ENCODE measurements at places on chromosomes 16 and 17.

- DNase-seq, result no peak
Measured at GRCh38 chr17:8103549-8103948, 14.8 kb downstream of the ALOXE3 start.

- no peak for DNase-seq
Measured at GRCh38 chr16:21120976-21121520, 29.6 kb downstream of the DNAH3 start.

DNA sequence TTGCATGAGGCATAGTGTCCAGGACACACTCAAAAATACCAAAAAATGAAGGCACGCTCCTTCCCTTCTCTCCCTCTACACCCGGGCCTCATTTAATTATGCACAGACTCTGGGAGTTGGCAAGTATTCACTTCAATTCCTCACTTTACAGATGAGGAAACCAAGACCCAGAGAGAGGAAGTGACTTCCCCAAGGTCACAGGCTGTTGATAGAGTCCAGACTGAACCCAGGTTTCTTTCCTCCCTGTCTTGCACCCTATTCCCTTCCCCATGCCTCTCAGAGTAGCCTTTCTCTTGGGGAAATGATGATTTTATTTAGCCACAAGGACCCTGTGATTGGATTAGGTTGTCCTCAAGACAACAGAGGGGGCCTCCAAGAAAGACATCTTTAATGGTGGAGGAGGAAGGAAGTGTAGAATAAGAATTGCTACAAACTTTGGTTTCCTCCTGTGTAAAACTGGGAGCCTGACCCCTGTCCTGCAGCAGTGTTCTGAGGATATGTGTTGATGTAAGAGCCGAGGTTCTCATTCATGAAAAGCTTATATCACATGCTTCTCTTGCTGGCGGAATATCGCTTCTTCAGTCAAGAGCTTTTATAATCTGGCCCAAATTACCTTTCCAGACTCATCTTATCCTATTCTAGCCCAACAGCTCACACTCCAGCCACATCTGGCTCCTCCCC, 48.8 kb upstream of the SIAH1 start:
- no peak for DNase-seq

- no peak for DNase-seq
Measured at GRCh38 chr17:7987112-7987893, 15.1 kb upstream of the GUCY2D start.

GRCh38 chr16:2953706-2954627, 10.1 kb upstream of the KREMEN2 start:
- DNase-seq, result no peak

- no peak for DNase-seq
Measured at GRCh38 chr17:79007504-79008381, 1.8 kb downstream of the CANT1 start.

DNA sequence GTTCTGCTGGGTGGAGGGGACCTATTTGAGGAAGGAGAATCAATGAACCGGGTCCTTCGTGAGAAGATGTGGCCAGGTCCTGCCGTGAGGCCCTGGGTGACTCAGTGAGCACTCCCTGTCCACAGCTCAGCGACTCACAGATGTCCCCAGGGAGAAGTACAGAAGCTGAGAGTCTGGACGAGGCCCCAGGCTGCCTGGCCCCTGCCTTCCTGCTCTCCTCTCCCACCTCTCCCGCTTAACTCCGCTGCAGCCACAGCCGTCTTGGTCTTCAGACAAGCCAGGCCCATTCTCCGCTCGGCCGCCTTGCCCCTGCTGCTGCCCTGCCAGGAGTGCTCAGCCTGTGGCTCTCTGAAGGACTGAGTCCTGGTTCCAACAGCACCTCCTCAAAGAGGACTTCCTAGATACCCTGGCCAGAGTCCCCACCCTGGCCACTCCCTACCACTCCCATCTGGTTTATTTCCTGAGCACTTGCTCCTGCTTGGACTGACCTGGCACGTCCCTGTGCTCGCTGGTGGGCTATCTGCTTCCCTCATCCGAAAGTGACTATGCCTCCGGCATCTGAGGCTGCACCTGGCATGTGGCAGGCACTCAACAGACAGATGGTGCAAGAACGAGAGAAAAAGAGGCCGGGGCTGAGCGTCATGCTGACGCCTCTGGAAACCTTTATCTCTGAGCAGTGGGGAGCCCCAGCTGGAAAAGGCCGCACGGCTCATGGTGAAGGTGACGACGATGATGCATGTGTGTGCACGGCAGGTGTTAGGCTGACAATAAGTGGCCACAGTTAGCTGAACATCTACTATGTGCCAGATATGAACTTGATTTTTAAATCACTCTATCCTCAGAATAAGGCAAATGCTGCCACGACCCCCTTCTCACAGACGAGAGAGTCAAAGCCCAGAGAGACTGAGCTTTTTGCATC, 9.2 kb upstream of the TNFRSF13B start:
- no peak for DNase-seq

DNA sequence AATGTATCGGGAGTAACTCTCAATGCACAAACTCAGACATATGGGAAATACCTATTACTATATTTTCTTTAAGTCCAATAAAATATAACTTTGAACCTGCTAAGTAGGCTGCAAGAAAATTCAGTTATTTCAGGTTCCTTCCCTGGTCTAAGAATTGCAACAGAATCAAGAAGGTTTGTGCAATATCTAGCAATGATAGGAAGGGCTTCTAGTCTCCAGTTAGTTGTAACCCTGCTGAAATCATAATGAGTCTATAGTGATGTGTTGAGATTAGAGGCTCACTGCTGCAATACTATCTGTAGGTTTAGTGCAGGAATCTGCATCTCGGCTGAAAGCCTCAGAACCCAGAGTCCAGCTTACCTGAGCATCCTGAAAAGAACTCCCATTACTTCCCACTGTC, 110.5 kb downstream of the PMP22 start:
- DNase-seq, result no peak

DNA sequence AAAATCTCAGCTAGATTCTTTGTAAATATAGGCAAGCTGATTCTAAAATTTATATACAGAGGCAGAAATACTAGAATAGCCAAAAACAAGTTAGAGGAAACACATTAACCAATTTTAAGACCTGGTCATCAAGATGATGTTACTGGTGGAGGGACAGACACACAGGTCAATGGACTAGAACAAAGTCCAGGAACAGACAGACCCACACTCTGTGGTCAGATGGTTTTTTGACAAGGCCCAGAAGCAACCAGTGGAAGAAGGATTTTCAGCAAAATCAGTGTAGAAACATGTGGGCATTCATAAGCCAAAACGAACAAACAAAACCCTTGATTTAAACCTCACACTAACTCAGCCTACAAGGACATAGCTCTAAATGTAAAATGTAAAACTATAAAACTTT, 99.7 kb upstream of the METRNL start:
- no peak for DNase-seq

DNA sequence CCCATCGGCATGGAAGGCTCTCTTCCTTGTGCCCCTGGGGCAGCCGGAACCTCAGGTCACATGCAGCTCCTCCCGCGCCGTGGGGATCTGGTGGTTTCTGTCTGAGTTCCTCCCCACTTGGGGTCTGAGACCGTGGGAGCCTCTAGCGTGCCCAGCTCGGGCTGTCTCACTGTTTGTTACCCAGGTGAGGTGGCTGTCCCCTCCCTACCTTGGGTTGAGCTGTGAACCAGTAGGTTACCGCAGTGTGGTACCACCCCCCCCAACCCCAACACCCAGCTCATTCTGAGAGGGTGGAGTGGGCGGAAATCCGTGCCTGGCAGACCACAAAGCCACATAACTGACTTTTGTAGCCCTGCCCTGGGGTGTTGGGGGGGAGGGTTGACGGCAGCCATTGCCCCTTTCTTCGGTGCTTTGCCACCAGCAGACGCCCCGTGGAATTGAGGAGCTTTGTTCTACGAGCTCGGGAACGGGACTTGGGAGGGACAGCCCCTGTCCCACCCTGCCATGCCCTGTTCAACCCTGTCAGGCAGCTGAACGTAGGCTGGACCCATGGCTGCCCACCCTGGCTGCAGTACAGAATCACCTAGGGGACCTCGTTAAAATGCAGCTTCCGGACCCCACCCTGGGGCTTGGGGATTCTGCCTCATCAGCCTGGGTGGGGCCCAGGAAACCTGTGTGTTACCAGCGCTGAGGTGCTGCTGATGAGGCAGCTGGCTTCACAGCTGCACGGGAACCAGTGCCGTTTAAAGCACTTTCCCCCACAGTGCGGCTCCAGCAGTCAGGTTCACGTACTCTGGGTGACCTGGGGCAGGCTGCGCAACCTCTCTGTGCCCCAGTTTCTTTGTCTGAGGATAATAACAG, 18.5 kb downstream of the RAP1GAP2 start:
- DNase-seq, result peak; percentile 36

- no peak for DNase-seq
Measured at GRCh38 chr16:56352351-56353053, 72.8 kb downstream of the AMFR start.

- no peak for DNase-seq
Measured at GRCh38 chr16:28292731-28293600, 641 bp downstream of the SBK1 start.

- no peak for DNase-seq
Measured at GRCh38 chr16:82157836-82158235, 12.2 kb downstream of the MPHOSPH6 start.

GRCh38 chr17:62627904-62628633, 599 bp downstream of the MRC2 start:
- no peak for DNase-seq

DNA sequence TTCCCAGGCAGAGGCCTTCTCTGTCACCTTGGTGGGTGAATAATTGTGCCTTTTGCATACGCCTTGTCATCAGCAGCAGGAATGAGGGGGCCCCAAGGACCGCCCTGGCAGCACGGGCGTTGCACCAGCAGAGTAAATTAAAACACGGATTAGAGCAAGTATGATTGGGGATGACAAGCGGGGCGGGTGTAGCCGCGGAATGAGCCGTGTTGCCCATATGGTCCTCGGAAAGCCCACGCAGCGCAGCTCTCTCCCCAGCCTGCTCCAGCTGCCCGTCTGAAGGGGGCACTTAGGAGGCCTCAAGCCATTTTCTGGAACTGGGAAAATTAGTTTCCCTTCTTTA, 299.4 kb upstream of the IRX3 start:
- no peak for DNase-seq

DNA sequence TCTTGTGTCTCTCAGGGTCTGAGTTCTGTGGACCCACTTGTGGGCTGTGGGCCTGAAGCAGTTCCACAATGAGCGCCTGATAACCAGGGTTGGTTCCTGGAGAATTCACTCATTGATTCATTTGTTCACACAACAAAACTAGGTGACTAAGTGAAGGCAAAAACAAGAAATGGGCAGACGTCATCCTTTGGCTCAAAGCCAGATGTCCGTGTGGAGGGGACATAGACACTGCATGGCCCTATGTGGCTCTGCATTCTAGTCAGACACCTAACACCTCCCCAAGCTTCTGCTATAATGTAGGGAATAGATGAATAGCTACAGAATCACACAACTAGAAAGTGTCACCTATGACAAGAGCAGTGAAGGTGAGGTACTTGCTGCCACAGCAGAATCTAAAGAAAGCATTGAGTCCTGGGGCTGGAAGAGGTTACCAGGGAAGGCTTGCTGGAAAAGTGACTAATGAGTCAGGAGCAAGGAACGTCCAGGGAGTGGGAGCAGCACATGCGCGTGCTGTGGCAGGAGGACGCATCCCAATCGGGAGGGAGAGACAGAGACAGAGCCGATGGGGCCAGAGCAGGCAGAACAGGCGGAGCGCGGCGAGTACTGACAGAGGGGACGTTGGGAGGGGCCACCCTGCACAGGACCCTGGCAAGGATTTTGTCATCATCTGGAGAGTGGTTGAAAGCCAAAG, 58.9 kb downstream of the CES1 start:
- DNase-seq, result no peak

- no peak for DNase-seq
Measured at GRCh38 chr16:85449885-85450245, 163.3 kb upstream of the GSE1 start.

- DNase-seq, result no peak
Measured at GRCh38 chr16:13906168-13907089, 13.5 kb upstream of the ERCC4 start.

DNA sequence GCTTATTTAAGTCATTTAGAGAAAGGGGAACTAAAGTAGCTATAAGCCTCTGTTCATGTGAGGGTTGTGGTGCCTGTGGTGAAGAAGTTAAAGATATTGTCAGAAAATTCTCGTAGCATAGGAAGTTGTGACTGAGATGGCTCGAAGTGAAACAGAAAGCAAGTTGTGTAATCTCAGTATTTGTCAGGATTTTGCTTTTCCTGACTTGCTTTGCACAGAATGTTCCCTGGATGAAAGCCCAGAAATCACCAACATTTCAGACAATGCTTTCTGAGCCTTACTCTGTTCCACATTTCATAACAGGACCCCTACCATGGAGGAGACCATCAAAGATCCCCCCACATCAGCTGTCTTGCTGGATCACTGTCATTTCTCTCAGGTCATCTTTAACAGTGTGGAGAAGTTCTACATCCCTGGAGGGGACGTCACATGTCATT, 10.6 kb downstream of the CALCOCO2 start:
- no peak for DNase-seq

- no peak for DNase-seq
Measured at GRCh38 chr16:11254913-11255736, 879 bp downstream of the SOCS1 start.

GRCh38 chr16:51114382-51114781, 36.7 kb downstream of the SALL1 start:
- DNase-seq, result no peak

- DNase-seq, result no peak
Measured at GRCh38 chr17:15287538-15288267, 22.6 kb upstream of the PMP22 start.

DNA sequence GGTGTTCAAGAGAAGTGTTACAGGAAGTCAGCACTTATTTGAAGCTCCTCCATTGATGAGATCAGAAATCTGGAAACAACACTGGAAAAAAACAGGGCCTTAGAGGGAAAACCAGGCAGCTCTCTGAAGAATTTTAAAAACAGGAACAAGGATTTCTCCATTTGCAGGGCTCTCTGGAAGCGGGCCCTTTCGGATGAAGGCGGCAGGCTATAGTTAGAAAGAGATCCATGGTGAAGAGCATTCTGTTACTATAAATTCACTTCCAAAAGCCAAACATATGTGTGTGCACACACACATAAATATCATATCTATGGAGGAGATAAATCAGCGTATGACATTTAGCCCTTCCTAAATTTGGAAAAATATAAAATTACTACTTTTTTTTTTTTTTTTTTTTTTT, 42.6 kb upstream of the GRIN2A start:
- no peak for DNase-seq

GRCh38 chr17:46889992-46890564, 32.9 kb upstream of the GOSR2 start:
- no peak for DNase-seq

GRCh38 chr17:76845541-76846017, 22.6 kb upstream of the MGAT5B start:
- DNase-seq, result no peak

All from H54 (cell line).